ENCODE measurements at places on chromosomes 4 and X. TPM values are rescaled to one million over a fixed set of nuclear protein-coding genes. Genes with fewer than 3 reads are reported as not detected.

DNA sequence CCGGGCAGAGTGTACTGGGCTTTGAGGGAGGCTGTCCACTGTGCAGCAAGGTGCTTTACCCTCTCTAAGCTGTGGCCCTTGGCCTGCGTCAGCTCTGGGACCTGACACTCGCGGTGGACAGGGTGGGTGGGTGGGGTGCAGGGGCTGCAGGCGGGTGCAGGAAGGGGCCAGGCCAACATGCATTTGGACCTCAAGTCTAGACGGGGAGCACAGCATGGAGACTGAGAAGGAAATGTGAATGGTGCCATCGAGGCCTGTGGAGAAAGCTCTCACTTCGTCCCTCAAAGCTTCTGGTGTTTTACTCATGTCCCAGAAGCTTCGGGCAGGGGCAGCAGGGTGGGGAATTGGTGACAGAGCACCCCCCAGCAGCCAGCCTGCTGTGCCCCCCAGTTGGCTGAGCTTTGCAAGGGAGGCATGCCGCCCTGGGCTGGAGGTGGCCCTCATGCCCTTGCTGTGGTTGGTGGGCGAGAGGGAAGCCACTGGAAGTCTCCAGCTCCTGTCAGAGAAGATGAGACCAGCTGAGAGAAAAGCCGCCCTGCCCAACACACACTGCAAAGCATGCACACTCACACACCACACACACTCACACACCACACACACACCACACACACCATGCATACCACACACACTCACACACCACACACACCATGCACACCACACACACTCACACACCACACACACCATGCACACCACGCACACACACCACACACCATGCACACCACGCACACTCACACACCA is 12.3 kb downstream of the PNMA6E start:
- DNase-seq = no peak

Gene ARHGAP4
- total RNA-seq = 23.0 TPM

DNA sequence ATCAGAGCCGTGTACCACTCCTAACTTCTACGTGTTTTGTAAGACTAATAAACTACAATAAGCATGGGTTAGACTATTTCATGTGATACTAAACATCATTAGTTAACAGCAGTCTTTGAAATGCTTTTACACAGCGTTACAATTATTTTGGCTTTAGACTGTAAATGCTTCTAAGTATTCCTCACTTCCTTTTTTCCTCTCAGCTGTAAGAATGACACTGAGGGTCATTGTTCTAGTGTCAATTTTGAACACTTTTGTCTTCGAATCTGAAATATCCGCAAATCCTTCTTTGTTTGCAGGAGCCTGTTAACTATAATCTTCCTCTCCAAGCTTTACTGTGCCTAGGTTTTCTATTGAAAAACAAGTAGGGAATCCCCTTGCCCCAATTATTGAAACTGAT is 1.5 kb downstream of the ABCE1 start:
- no peak for DNase-seq

GRCh38 chr4:147891476-147892115 is 159.7 kb downstream of the ARHGAP10 start:
- DNase-seq = no peak

Gene PROM1
- not detected for total RNA-seq

Gene REPS2
- 26.0 TPM for total RNA-seq

GRCh38 chrX:123988423-123989111 is 27.1 kb downstream of the STAG2 start:
- DNase-seq = no peak

GRCh38 chrX:134718105-134718965 is 60.1 kb upstream of the PLAC1 start:
- no peak for DNase-seq
